ENCODE measurements at places on chromosomes 5 and 9. TPM values are rescaled to one million over a fixed set of nuclear protein-coding genes. Genes with fewer than 3 reads are reported as not detected.

HBEGF gene
- total RNA-seq, result 43.2 TPM

OR1J2 gene
- total RNA-seq, result not detected

DNA sequence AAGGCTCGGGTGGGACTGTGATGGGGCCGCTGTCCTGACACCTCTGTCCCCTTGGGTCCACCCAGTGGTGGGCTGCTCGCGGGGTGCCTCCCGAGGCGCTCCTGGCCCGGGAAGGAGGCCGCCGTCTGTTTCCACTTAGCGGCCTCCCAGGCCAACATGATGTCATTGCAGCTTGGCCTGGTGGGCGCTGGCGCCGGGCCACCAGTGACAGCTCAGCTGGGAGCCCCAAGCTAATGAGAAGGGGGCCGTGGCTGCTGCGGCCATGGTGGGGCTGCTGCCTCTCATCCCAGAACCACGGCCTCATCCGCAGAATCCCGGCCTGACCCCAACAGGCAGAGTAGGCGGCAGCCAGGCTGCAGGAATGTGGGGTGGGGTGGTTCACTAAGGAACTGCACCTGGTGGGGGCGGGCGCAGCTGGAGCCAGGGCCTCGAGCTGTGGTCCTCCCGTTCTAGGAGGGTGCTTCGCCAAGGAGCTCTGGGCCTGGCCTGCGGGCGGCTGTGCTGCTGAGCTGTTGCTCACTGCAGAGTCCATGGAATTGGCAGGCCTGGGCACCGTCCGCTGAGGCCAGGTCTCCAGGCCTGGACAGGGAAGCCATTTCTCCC lies 123.5 kb upstream of the COL5A1 start:
- no peaks in the 10 kb centered on the region for H3K36me3 ChIP-seq
- no peaks in the 10 kb centered on the region for H3K4me1 ChIP-seq
- H3K27ac ChIP-seq, result no peak overlapping the region
- no peaks in the 10 kb centered on the region for H3K27me3 ChIP-seq

ZNF300 gene
- total RNA-seq, result 2.0 TPM

- no peak for DNase-seq
- no peaks in the 10 kb centered on the region for H3K4me1 ChIP-seq
- H3K4me3 ChIP-seq, result no peak overlapping the region
Measured at GRCh38 chr5:90612919-90613318, 54.3 kb downstream of the ADGRV1 start.

DNA sequence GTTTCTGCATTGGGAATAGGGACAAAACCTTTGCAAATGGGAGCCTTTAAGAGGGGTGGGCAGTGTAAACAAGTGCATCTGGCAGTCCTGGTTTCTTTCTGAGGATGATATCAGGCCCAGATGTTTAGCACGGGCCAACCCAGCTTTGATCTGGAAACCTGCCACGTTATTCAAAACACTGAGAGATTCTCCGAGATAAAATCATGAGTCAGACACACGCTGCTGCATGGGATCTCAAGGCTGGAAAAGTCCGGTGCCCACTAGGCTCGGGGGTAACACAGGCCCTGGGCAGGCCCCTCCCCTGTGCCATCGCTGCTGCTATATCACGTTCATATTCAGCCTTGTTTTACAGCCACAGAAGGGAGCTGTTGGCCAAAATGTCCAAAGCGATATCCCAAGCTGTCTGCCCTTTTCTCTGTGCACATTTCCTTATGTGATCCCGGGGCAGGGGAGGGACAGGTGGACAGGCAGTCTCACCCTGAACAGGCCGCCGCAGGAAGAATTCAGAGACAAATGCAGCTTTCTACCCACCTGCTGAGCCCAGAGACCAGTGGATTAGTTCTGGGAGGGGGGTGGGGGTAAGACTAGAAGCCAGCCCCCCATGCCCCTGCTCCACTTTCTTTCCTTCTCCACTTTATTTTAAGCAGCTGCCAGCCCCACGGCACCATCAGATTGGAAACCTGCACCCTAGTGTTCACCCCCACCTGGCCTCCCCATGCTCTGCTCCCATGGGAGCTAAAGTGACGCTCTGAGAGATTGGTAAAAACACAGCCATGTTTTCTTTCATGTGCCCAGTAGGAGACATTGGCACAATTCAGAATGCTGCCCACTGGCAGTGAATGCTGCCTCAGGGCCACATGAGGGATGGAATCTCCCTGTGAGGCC lies 63.1 kb downstream of the TMOD1 start:
- no peak for DNase-seq
- H3K4me1 ChIP-seq, result peaks cover 14% of the 10 kb centered on the region
- peaks cover 8% of the 10 kb centered on the region for H3K36me3 ChIP-seq
- no peak overlapping the region for H3K4me3 ChIP-seq

DNA sequence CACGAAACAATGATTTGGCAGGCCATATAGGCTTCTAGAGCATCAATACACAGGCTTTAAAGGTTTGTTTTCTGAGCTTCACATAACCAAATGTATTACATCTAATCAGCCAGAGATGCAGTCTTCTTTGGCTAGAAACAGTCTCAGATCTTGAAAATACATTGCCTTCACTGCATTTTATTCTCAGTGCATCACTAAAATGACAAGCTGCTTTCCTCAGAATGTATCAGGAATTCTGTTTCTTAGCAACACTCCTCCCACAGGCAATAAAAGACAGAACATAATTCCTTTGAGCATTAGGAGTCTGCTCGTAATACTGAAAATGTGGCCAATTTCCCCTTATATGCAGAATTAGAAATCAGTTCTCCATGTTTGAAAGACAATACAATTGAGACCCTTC lies 36.9 kb downstream of the FEM1C start:
- H3K4me1 ChIP-seq, result no peaks in the 10 kb centered on the region
- no peak overlapping the region for H3K4me3 ChIP-seq
- no peaks in the 10 kb centered on the region for H3K36me3 ChIP-seq
- no peak overlapping the region for H3K27ac ChIP-seq

Measured in lower lobe of right lung (tissue), 2 donors.